ENCODE measurements at places on chromosomes 3 and 15. TPM values are rescaled to one million over a fixed set of nuclear protein-coding genes. Genes with fewer than 3 reads are reported as not detected.

DNA sequence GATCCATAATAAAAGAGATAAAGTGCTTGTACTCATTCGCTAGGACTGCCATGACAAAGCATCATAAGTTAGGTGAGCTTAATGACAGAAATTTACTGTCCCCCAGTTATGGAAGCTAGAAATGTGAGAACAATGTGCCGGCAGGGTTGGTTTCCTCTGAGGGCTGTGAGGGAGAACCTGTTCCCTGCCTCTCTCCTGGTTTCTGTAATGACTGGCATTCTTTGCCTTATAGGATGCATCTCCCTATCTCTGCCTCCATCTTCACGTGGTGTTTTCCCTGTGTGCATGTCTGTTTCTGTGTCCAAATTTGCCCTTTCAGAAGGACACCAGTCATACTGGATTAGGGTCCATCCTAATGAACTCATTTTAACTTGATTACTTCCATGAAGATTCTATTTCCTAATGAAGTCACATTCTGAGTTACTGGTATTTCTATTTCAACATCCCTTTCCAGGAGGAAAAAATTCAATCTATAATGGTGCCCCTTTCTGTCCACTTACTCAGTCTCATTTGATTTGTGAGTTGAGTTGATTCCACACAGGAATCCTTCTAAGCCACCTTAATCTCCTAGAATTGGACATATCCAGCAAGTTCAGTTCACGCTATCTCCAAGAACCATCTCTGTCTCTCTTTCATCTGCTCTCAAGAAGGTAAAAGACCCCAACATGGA is 71.2 kb upstream of the LIPC start:
- H3K4me1 ChIP-seq, result no peaks in the 10 kb centered on the region
- H3K36me3 ChIP-seq, result no peaks in the 10 kb centered on the region
- no peak overlapping the region for H3K27ac ChIP-seq
- no peak for DNase-seq

DNA sequence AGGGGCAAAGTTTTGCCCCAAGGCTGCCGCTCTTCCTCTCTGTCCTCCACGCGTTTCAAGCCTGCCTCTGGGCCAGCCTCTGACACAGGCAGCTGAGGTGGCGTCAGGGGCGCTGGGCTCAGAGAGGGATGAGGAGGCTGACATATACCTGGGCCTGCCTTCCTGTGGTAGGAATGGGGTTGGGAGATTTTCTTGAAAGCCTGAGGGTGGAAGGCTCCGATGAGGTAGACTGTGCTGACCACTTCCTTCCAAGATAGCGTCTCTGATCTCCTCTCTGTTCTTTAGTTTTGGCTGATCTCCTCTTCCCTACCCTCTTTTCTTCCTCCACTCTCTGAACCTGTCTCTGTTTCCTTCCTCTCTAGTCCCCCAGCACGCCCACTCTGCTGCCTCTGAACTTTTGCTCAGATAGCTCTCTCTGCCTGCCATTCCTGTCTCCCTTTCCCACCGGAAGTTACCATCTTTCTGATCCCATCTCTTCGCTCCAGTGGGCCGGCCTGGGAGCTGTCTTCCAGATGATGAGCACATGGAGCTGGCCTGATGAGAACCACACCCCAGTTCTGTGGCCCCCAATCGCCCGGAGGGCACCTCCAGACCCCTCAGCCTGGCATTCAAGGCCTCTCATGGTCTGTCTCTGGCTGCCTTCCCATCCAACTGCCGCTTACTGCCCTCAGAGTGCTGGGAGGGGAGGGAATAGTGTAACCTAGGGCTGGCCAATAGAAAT is 32.5 kb upstream of the LCTL start:
- no peaks in the 10 kb centered on the region for H3K4me1 ChIP-seq
- no peak overlapping the region for H3K4me3 ChIP-seq
- H3K36me3 ChIP-seq, result no peaks in the 10 kb centered on the region
- H3K27me3 ChIP-seq, result no peaks in the 10 kb centered on the region
- no peak for DNase-seq

RYK gene
- 13.5 TPM for total RNA-seq

GRCh38 chr3:14892226-14892625 is 55.2 kb upstream of the NR2C2 start:
- H3K4me3 ChIP-seq, result no peak overlapping the region
- no peak overlapping the region for H3K27ac ChIP-seq
- no peak for DNase-seq
- no peaks in the 10 kb centered on the region for H3K4me1 ChIP-seq
- no peaks in the 10 kb centered on the region for H3K36me3 ChIP-seq
- H3K27me3 ChIP-seq, result no peaks in the 10 kb centered on the region
